ENCODE measurements at places on chromosomes 13 and 19.

GRCh38 chr19:50312967-50313811 is 16.0 kb downstream of the KCNC3 start:
- no peak for DNase-seq

GRCh38 chr13:47044842-47045241 is 148.0 kb upstream of the HTR2A start:
- DNase-seq = no peak

GRCh38 chr19:50204811-50205675 is 1.6 kb downstream of the MYH14 start:
- no peak for DNase-seq

DNA sequence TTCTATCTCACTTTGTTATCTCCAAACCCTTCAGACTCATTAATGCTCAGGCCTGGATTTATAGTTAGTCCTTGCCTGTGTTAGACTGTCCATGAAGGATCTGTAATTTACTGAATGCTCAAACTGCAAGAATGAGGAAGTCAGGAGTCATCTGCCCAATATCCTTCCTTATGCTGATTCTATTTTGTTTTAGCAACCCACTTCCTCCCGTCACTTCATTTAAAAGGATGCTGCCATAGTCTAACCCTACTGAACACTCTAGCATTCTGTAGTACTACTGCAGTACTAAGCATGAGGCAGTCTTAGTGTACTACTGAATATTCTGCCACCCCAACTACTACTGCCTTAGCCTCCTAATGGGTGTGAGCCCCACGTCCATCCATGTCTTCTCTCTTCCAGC is 1.5 kb downstream of the FCAR start:
- DNase-seq = no peak

- no peak for DNase-seq
Observed at GRCh38 chr13:19998960-19999359, 40.4 kb downstream of the ZMYM2 start.
